GM23248 (cell line): ENCODE measurements at places on chromosomes 5 and 9. TPM values are rescaled to one million over a fixed set of nuclear protein-coding genes. Genes with fewer than 3 reads are reported as not detected.
A peak's percentile ranks its signal among the peaks of the same experiment; 100 is the strongest.

The TAS2R1 gene
- not detected in 2 replicates for total RNA-seq

The ABL1 gene
- 66.1 and 68.2 TPM in 2 replicates for total RNA-seq

The CCL28 gene
- 0.25 and 1.3 TPM in 2 replicates for total RNA-seq

DNA sequence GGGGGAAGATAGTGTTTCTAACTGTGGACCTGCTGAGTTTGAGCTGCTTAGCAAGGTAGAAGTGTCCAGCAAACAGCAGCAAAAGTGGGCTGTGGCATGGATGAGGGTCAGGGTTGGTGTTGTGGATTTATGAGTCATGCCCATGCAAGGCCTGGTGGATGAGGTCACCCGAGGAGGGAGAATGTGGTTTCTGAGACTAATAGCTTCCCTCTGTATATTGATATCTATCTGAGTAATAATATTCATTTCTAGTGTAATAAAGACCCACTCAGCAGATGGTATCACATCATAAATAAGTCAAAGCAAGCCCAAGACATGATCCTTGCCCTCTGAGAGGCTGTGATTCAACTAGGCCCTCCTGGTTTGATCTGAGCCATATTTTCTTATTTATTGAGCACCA, 597.8 kb upstream of the CLINT1 start:
- no peaks in the 10 kb centered on the region for H3K27me3 ChIP-seq
- peak overlapping the region; percentile 35 for H3K27ac ChIP-seq
- peaks cover 16% of the 10 kb centered on the region for H3K4me1 ChIP-seq
- no peak overlapping the region for H3K4me3 ChIP-seq
- peak; percentile 97 for DNase-seq

The SUSD1 gene
- total RNA-seq: 5.4 and 8.4 TPM in 2 replicates

DNA sequence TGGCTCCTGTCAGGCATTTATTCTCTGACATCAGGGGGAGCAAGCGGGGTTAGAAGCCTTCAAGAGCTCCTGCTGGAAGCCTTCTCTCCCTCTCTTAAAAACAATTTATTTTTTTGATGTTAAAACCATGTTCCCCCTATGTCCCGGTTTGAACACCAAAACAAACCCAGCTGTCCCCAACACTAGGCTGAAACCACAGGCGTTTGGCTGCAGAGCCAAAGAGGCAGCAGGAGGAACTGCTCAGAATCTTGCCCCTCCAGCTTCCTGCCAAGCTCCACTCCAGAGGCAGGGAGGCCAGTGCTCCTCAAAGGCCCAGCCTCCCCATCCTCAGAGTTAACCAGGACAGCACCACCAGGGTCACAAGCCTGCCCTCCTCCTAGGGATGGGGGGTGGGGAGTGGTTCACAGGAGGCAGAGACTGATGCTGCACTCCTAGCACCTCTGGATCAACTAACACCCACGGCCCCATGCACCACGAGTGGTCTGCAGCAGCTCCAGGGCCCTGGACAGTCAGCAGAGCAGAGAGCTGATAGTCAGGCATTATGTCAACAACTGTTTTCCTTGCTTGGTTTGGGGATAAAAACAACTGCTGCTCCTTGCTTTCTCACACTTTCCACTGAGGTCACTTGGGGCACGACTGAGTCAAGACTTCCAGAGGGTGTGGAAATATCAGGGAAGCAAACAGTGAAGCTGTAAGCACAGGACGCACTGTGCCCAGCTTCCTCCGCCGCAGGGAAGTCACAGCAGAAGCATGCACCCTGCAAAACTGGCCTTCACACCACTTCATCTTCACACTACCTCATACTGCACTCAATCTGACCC, 96.5 kb upstream of the ADRA1B start:
- no peak overlapping the region for H3K4me3 ChIP-seq
- H3K27me3 ChIP-seq: no peaks in the 10 kb centered on the region
- peaks cover 17% of the 10 kb centered on the region for H3K4me1 ChIP-seq
- DNase-seq: peak; percentile 82
- H3K27ac ChIP-seq: no peak overlapping the region
